ENCODE measurements at places on chromosomes 5 and 9. TPM values are rescaled to one million over a fixed set of nuclear protein-coding genes. Genes with fewer than 3 reads are reported as not detected.

DNA sequence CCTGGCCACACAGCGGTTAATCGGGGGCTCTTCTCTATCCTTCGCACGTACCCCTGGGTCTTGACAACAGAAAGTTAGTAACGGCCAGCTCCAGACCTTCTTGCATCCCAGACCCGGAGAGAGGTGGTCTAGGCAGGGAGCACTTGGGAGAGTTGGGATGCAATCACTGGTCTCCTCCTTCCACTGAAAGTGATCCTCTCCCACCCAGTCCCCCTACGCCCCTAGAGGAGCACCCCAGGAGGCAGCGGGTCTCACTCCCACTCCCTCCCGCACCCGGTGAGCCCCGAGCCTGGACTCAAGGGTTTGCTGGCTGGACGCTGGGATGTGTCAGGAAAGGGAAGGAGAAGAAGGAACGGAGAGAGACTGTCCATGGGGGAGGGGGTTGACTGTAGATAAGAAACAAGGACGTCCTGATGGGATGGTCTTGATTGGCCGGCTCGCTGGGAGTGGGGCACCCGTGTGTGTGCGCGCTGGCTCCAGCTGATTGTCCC lies 2.0 kb downstream of the RORB start:
- ATAC-seq = no peak

GRCh38 chr5:71864730-71865601 lies 145.9 kb downstream of the CARTPT start:
- ATAC-seq = peak; percentile 88

The ODF2 gene
- total RNA-seq = 19.7 TPM

- no peak for ATAC-seq
These were observed 2.9 kb upstream of the OR13C2 start for GRCh38 chr9:104608336-104608735.

DNA sequence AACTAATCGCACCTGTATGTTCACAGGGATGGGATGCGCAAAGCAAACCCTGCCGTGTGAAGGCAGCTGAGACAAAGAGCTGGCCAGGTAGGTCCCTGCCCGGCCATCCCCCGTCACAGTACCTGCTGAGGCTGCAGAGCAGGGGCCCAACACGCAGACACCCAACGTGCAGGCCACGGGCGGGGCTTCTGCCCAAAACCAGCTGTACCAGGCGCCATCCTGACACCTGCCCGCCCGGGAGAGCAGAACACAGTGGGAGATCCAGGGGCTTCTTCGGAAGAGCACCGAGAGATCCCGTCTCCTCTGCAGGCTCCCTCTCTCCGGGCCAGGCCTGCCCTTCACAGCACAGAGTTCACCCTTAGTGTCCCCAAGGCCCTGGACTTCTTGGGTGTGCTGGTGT lies 28.4 kb downstream of the ABO start:
- ATAC-seq = no peak

GRCh38 chr5:33657176-33657575 lies 216.4 kb downstream of the TARS1 start:
- no peak for ATAC-seq

Measured in gastroesophageal sphincter (tissue), 4 donors.